NB4 (cell line): ENCODE measurements at places on chromosomes 4 and X.

GRCh38 chrX:129606918-129607317 is 47.8 kb downstream of the APLN start:
- peak; percentile 52 for DNase-seq

- no peak for DNase-seq
These were observed 561.3 kb downstream of the IL1RAPL1 start for GRCh38 chrX:29148511-29148910.

DNA sequence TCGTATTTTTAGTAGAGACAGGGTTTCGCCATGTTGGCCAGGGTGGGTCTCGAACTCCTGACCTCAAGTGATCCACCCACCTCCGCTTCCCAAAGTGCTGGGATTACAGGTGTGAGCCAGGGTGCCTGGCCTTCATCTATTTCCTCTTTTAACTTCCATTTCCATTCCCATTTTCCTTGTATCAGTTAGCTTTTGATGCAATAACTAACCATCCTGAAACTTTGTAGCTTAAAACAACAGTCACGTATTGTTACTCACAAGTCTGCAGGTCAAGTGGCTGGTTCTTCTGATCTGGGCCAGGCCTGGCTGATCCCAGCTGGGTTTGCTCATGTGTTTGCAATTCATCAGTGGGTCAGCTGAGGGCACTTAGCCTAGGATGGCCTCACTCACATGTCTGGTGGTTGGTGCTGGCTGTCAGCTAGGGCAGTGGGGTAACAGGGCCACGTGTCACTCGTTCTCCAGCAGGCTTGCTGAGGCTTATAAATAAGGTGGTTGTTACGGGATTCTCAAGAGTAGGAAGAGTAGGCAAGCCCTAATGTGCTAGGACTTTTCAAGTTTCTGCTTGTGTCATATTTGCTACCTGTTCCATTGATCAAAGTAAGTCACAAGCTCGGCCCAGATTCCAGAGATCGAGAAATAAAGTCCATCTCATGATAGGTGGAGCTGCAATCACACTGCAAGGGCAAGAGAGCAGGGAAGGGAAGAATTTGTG is 88.2 kb downstream of the SOWAHB start:
- no peak for DNase-seq

DNA sequence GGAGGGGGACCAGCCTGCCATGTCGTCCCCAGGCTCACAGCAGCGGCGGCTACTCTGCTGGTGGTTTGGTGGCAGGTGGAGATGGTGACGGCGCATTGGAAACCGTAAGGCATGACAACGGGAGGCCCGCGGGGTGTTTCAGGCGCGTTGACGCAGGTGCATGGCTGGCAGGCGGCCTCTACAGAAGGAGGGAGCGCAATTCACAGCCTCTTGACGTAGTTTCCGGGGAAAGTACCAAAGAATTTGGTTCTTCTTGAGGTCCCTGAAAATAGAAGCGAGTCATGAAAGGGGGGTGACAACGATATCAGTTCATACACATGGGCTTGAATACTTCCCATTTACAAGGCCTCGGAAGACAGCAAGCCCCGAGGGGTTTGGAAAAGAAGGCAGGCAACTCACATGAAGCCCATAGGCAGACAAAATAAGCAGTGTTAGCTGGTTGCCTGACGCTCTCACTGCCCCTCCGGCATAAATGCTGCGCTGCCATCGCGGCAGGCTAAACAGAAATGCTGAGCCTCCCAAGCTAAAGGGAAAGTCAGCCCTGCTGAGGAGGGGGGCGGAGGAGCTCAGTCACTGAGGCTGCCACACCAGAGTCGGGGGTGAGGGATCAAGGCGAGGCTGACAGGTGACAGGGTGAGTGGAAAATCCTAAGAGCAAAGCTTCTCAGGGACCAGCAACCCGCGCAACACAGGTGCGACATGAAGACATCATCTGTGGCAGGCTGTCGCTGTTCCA is 52.3 kb upstream of the PDLIM3 start:
- no peak for DNase-seq

DNA sequence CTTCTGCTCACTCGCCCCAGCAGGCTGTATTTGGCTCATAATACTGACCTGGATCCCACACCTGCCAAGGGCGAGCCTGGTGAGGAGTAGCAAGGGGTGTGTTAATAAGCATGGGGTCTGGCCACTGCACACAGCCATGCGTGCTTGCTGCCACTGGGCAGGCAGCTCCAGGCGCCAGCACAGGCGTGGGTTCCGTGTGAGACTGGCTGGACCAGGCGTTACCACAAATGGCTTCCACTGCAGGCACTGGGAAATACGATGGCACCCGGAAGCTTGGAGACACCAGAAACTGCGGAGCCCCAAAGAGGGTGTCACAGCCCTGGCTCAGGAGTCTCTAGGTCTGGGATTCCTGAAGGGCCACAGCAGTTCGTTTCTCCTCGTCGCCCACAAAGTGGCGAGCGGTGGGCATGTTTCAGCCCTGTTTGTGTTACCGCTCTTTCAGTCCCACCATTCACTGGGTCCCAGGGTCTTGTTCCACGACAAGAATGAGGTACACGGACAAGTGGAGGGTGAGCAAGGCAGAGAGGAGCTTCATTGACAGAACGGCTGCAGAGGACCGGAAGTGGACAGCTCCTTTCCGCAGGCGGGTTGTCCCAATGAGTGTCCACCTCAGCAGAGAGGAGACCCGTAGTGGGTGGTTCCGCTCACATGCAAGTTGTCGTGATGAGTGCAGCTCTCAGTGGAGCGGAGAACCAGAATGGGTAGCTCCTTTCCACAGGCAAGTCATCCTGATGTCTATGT is 428.9 kb downstream of the EPHA5 start:
- no peak for DNase-seq

DNA sequence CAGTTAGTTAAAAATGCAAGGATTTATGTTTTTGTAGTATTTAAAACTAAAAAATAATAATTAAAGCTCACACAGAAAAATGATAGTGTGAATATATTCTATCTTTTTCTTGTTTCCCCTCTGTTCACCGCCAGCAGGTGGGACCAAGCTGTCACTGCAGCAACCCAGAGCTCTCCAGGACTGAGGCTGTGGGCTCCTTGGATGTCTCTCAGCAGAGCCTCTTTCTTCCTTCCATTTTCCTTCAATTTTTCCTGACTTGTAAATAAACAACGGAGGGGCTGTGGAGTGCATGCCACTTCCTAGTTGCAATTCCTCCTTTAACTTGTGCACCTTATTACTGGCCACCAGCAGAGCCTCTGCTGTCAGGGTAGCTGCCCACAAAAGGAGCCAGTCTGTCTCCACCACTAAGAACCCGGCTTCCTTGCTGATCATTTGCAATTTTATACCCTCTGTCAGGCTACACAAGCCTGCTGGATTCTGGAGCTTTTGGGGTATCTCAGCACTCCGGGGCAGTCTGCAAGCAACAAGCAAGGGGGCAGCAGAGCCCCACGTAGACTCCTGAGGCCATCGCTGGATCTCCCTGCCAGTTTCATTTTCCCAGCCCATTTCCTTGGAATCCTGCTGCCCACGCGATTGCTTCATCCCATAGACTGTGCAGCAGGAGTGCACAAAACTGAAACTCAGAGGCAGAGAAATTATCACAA is 1467.4 kb downstream of the C4orf33 start:
- DNase-seq, result peak; percentile 2

GRCh38 chr4:3458371-3458770 is 4.7 kb upstream of the DOK7 start:
- DNase-seq, result no peak

DNA sequence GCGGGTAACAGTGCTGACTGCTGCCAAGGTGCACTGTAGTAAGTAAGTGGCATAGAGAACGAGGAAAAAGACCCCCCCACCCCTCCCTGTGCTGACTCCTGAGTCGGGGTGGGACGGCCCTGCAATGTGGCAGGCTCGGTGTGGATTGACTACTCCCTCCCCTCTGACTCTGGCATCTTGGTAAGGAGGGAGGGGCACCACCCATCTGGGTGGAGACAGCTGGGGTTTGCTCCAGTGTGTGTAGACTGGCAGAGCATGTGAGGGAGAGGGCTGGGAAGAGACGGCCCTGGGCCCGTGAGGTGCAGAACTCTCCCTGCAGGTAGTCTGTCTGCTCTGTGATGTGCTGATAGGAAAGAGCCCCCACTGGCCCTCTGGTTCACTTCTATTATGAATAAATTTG is 31.0 kb downstream of the NSG1 start:
- DNase-seq, result no peak

DNA sequence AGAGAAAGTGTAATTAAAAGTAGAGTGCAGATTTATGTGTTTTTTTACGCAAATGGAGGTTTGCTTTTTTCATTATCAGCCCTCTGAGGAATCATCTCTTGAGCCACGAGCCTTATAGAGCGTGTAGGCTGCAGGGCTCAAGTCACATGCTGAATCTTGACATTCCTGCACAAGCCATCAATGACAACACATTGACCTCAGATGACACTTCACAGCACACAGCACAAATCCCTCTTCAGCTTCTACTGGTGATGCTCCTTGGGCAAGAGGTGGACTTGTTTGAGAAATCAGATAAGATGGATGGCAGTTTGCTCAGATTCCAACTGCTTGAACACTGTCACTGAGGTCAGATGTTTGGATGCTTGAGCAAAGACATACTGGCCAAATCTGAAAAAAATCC is 250.6 kb downstream of the SNCA start:
- DNase-seq, result no peak

GRCh38 chr4:173924561-173924960 is 358.9 kb downstream of the FBXO8 start:
- DNase-seq, result peak; percentile 7

GRCh38 chr4:98937986-98938720 is 9.2 kb upstream of the EIF4E start:
- no peak for DNase-seq

DNA sequence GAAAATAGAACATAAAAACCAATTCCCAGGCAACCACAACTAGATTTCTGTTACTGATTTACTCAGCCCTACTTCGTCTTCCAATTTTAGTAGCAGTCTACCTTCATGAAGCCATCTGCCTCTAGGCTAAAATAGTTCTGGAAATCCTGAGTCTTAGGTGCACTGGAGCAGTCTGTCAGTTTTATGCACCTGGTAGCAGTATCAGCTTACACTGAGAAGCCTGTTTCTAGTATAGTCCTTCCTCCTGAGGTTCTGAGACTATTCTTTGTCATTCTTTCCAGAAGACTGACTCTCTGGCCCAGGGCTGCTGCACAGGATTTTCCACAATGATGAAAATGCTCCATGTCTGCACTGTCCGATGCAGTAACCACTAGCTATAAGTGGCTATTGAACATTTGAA is 16.9 kb upstream of the HPRT1 start:
- no peak for DNase-seq

GRCh38 chr4:8651661-8652180 is 59.2 kb downstream of the CPZ start:
- no peak for DNase-seq

DNA sequence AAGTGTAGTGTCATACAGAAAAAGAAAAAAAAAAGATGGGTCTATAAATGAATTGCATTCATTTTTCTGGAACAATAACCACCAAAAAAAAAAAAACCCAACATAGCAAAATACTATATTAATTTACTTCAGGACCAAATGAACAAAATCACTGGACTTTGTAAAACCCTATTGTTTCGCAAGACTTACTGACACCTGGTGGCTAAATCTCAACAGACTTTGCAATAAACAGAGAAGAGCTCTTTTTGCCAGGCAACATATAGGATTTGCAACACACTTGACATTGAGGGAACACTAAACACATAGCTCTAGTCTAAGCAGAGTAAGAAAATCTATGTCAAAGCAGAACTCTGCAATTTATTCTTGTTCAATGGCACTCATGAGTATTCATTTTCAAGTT is 990.2 kb downstream of the STPG2 start:
- DNase-seq, result peak; percentile 1

DNA sequence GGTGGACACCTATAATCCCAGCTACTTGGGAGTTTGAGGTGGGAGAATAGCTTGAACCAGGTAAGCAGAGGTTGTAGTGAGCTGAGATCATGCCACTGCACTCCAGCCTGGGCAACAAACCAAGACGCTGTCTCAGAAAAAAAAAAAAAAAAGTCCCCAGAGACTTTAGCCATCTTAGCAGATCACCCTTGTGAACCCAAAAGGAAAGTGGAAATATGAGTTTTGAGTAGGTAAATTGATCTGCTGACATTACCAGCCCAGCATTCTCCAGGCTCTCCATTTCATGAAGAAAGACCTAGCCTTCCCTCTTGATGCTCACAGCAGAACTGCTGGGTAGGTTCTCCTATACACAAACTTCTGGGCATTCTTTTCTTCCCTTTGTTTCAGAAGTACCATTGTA is 24.5 kb upstream of the HNRNPD start:
- no peak for DNase-seq

DNA sequence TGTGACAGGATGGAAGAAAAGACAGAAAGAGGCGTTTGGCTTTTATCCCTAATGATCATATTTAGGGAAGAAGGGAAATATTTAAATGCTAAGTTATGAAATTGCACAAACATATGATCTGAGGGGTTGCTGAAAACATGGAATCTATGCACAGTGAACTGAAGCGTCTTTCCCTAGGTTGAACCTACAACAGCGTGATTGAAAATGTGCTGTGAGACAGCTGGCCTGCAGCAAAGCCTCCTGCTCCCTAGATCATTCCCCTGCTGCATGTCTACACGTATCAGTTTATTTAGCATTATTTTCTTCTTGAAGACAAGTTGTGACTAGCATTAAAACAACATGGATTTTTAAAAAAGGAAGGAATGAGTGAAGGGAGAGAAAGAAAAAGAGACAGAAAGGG is 272.5 kb upstream of the TRAM1L1 start:
- DNase-seq, result no peak

DNA sequence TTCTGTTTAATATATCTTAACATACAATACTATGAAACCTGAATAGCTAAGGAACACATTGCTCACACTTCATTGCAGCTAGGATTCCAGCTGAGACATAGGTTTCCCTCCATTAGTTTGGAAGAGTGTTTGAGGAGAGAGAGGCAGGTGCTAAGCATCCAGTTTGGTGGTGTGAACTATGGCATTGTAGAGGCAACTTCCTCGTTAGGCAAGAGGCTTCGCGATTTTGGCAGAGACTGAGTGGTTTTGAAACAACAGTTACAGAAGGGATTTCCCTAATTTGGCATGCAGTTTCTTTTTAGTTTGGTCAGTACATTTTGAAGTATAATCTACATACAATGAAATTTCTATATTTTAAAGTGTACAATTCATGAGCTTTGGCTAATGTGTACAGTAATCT is 117.1 kb upstream of the BMP3 start:
- DNase-seq, result peak; percentile 12

DNA sequence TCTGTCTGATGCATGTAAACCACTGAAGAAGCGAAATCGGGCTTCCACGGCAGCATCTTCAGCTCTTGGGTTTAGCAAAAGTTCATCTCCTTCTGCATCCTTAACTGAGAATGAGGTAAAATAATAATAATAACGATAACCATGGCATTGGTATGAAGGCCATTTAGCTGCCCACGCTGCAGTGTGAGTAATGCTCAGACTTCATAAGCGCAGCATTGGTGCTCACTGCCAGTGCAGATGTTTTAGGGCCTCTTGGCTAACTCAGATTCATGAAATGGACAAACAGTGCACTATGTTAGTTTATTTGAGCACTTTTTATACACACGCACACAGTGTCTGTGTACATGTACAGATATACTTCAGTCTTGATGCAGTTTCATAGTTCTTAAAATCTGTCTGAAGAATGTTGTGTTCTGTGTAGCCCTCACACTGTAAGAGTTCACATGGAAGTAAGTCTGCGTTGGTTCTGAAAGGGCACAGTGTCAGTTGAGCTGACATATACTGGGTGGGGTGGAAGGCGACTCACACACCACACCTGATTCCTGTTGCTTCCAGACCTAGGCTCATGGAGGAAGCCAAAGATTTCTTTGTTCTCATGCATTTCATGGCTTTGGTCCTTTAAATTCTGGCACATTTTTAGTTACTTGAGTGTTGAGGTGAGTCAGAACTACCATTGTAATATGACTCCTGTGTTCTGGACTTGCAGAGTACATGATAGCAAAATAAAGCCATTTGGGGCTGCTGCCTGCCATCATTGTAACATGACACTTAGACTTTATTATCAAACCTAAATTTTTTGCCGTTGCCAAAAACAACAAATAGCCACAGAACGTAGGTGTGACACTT is 68.7 kb downstream of the NSD2 start:
- no peak for DNase-seq
